ENCODE measurements at places on chromosomes 2 and 18.

GRCh38 chr2:41905597-41906337 lies 142.1 kb upstream of the PKDCC start:
- no peak for DNase-seq

GRCh38 chr2:30268296-30268871 lies 37.0 kb downstream of the LBH start:
- DNase-seq: no peak

GRCh38 chr2:218832081-218832480 lies 478 bp upstream of the PRKAG3 start:
- no peak for DNase-seq

DNA sequence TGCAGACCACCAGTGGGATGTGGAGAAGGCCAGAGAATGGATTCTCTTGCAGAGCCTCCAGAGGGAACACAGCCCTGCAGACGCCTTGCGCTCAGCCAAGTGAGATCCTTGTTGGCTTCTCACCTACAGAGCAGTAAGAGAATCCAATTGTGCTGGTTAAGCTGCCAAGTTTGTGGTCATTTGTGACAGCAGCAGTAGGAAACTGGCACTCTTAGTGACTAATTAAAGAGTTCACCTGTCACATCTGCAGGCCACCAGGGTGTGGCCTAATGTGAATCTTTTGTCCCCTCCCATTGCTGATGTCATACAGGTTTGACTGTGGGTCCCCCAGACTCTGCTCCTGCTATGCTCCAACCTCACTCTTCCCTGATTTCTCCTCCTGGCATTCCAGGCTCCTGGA lies 235.9 kb downstream of the TFCP2L1 start:
- no peak for DNase-seq

GRCh38 chr2:39156107-39156506 lies 35.3 kb upstream of the SOS1 start:
- DNase-seq: no peak

DNA sequence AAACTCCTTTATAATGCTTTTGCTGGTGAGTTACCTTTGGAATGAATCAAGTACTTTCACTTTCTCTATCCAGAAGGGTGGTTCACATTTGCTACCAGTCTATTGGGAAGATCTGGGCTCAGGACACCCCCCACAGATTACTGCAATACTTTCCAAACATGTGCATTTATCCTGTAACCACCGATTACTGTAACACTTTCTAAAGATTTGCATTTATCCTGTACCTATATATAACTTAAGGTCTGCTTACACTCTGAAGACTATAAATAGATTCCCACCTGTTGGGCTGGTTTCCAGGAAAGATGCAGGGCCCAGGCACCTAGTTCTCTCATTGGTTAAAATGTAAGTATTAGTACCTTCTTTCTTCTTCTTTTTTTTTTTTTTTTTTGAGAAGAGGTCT lies 113.0 kb upstream of the NEDD4L start:
- DNase-seq: no peak
